ENCODE measurements at places on chromosomes 6 and 20. TPM values are rescaled to one million over a fixed set of nuclear protein-coding genes. Genes with fewer than 3 reads are reported as not detected.

Gene NFATC2
- total RNA-seq = 0.47 TPM

Gene C2
- 4.7 TPM for total RNA-seq

Gene ERMARD
- 25.3 TPM for total RNA-seq

GRCh38 chr6:5315881-5316280, 54.6 kb downstream of the FARS2 start:
- no peak for DNase-seq

DNA sequence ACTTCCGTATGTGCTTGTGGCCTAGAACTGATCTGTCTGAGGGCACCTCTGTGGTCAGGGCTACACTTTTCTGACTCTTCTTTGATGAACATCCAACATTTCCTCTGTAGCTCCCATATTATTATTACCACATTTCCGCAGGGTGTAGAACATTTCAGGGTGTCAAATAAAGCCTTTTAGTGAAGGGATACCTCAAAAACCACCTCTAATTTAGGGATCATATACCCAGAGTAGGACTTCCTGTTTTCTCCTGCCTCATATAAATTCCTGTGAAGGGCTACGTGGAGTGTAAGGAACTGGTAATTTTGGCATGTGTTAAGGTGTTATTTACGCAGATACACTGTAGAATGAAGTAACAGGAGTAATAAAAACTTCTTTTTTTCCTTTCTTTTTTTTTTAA, 5.5 kb upstream of the MUC22 start:
- DNase-seq = no peak

DNA sequence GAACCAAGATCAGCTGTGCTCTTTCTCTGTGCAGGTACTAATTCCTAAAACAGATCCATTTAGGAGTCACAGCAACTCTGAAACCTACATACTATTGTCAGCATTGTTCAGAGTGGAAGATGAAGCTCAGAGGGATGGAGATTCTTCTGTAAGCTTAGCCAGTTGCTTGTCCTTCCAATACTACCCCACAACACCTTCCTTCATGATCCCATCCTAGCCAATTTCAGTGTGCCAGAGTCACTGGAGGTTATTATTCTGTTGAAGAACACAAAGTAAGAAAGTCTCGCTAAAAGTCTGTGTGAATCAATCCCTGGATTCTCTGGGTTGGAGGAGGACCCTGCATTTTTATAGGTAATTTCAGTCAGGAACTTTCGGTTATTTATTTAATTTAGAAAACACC, 2.3 kb downstream of the POPDC3 start:
- DNase-seq = no peak

- DNase-seq = no peak
Measured at GRCh38 chr6:16146028-16146427, 17.1 kb downstream of the MYLIP start.

GRCh38 chr20:24436160-24436559, 33.3 kb upstream of the SYNDIG1 start:
- DNase-seq = no peak
